ENCODE measurements at places on chromosomes 13 and 19. TPM values are rescaled to one million over a fixed set of nuclear protein-coding genes. Genes with fewer than 3 reads are reported as not detected.

DNA sequence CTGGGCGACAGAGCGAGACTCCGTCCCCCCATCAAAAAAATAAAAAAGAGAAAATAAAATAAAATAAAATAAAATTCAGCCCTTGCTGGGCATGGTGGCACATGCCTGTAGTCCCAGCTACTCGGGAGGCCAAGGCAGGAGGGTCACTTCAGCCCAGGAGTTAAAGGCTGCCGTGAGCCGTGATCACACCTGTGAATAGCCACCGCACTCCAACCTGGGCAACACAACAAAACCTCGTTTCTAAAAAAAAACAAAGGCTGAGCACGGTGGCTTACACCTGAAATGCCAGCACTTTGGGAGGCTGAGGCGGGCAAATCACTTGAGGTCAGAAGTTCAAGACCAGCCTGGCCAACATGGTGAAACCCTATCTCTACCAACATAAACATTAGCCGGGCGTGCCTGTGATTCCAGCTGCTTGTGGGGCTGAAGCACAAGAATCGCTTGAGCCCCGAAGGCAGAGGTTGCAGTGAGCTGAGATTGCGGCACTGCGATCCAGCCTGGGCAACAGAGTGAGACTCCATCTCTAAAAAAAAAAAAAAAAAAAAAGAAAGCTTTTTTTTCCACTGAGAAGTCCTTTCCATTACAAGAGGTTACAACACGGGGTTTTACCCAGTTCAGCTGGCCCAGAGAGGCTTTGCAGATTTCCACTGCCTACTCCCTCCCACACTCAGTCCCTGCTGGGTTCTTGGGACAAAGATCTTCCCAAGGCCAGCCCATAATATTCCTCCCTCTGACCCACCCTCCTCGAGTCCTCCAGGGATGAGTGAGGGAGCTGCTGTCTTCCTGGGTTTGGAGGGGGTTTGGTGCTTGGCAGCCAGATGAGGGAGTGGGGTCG, 6.4 kb downstream of the ANGPTL4 start:
- DNase-seq: no peak

Gene KRTDAP
- 2.0 TPM for total RNA-seq

Gene PVR
- 38.6 TPM for total RNA-seq

Gene MADCAM1
- 0.74 TPM for total RNA-seq

Gene ZNF135
- total RNA-seq: 13.1 TPM

Gene LGALS16
- not detected for total RNA-seq

DNA sequence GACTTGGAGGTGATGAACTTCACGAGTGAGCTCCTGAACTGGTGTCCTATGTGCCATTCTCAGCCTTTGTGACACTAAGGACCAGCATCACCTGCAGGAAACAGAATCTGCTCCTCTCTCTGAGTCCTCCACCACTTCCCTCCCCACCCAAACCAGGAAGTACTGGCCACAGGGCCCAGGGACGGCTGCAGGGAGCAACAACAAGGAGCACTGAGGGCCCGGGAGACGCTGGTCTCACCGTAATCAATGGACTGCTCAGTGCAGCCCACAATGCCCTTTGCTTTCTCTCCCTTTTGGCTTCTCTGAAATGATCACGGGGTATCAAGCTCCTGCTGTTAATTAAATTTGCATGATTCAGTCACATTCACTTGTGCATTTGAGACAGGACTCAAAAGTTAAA, 18.6 kb downstream of the PEPD start:
- no peak for DNase-seq
